ENCODE measurements at places on chromosomes 16 and 17. TPM values are rescaled to one million over a fixed set of nuclear protein-coding genes. Genes with fewer than 3 reads are reported as not detected.

- no peak for DNase-seq
Observed at GRCh38 chr17:28702026-28702751, 9.5 kb downstream of the PROCA1 start.

- no peak for DNase-seq
Observed at GRCh38 chr17:49357516-49357915, 4.5 kb downstream of the ZNF652 start.

DNA sequence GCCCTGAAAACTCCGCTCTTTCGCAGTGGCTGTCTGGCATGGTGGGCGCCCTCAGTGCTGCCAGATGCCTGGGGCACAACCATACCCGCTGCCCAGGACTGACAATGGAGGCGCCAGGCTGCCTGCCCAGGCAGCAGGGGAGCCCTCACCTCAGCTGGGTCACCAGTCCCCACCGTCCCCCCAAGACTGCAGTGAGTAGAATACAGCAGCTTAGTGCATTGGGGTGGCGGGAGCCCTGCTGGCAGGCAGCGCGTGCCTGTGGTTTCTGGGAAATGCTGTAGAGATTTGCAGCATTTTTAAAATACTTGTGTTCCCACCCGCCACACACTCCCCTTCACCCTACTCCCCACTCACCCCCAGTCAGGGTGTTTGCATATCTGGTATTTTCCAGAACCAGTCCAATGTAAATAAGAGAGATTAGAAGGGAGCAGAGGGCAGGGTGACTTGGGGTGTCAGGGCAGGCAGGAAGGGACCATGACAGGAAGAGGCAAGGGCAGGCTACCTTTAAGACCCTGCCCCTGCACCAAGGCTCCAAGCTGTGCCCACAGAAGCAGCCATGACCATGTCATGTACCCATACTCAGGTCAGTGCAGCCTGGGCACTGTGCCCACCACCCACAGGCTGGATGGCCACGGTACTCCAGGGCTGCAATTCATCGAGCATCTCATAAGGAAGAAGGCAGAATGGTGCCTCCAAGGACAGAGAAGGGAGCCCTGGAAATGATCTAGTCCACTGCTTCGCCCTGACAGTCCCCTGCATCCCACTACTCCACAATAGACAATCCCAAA lies 21.5 kb downstream of the MYO18A start:
- no peak for DNase-seq

GRCh38 chr16:86414991-86415740 lies 95.2 kb upstream of the FOXF1 start:
- no peak for DNase-seq

DNA sequence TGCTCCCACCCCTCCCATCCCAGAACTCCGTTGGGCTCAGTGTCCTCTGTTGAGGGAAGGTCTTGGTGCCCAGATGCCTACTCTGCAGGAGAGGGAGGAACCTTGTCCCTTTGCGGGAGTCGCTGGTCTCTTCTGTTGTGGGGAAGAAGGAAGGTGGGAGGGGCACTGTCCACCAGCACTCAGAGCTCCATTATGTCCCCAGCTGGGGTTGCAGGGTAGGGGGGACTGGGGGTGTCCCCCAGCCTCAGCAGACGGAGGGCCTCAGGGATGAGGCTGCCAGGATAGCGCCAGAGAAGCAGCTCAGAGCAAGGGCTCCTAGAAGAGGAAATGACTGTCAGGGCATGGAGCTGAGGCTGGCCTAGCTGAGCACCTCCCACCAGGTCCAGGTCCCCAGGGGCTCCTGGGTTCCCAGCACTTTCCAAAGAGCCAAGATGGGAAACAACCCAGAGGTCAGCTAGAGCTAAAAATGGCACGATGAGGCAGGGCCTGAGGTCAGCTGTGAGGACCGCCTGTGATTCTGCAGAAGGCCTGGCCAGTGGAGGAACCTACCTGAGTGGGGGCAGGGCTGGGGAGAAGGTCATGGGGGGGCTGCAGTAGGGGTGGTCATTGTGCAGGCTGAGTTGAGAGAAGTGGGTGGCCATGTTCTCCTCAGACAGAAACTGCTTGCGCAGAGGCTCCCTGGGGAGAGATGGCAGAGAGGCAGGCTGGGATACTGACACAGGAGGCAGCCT lies 893 bp downstream of the HCFC1R1 start:
- DNase-seq = no peak

Gene RPH3AL
- polyA plus RNA-seq = 5.4 TPM
